ENCODE measurements at places on chromosomes 4 and X. TPM values are rescaled to one million over a fixed set of nuclear protein-coding genes. Genes with fewer than 3 reads are reported as not detected.

- DNase-seq, result no peak
Observed at GRCh38 chrX:31555506-31555905, 483.7 kb upstream of the FTHL17 start.

GRCh38 chrX:16762579-16762978 is 23.7 kb upstream of the TXLNG start:
- DNase-seq, result no peak

Gene SMIM10
- 7.2 TPM for total RNA-seq

Gene MAGEA10
- not detected for total RNA-seq

Gene HSFX3
- not detected for total RNA-seq

Measured in Panc1 (cell line).